Fibroblast of skin of left quadriceps (primary cell): ENCODE measurements at places on chromosomes 16 and 17.
A peak's percentile ranks its signal among the peaks of the same experiment; 100 is the strongest.

DNA sequence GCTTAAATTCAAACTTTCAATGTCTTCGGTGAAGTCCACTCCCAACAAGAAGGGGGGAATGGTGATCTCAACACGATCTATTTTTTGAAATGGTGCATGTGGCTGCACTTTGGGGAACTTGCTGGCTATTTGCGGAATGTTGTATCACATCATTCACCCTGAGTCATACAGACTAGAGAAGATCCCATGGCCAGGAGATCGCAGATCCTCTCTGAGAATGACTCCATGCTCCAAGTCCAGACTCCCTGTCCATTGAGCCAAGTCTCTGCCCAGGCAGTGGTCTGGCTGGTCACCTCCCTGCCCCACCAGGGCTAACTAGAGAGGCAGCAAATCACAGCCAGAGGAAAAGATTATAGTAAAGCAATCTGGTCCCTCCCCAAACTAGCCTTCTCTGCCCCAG, 120.6 kb downstream of the XYLT1 start:
- DNase-seq: no peak

DNA sequence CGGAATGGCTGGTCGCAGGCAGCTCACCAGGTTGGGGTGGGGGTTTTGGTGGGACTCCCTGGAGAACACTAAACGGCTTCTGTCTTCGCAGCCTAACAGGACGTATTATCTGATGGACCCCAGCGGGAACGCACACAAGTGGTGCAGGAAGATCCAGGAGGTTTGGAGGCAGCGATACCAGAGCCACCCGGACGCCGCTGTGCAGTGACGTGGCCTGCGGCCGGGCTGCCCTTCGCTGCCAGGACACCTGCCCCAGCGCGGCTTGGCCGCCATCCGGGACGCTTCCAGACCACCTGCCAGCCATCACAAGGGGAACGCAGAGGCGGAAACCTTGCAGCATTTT, 59.7 kb downstream of the PDPK1 start:
- no peak for DNase-seq

GRCh38 chr17:41402161-41402560, 4.8 kb upstream of the KRT31 start:
- DNase-seq: no peak

- DNase-seq: no peak
Measured at GRCh38 chr17:80706463-80706867, 161.8 kb downstream of the RPTOR start.

DNA sequence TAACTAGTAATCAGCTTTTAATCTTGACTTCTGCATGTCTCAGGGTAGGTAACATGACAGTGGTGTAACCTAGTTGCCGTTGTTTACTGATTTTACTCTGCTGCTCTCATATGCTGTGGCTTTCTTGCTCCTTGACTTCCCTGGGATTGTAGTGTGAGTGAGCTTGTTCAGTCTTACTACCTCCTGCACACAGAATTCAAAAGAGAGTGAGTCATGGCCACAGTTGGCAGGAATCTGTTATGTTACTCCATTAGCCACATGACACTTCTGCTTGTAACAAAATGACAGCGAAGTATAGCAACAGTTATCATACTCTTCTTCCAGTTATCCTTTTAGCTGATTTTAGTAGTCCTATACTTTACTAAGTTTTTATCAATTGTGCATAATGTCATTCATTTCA, 18.8 kb downstream of the TNRC6A start:
- peak; percentile 64 for DNase-seq

DNA sequence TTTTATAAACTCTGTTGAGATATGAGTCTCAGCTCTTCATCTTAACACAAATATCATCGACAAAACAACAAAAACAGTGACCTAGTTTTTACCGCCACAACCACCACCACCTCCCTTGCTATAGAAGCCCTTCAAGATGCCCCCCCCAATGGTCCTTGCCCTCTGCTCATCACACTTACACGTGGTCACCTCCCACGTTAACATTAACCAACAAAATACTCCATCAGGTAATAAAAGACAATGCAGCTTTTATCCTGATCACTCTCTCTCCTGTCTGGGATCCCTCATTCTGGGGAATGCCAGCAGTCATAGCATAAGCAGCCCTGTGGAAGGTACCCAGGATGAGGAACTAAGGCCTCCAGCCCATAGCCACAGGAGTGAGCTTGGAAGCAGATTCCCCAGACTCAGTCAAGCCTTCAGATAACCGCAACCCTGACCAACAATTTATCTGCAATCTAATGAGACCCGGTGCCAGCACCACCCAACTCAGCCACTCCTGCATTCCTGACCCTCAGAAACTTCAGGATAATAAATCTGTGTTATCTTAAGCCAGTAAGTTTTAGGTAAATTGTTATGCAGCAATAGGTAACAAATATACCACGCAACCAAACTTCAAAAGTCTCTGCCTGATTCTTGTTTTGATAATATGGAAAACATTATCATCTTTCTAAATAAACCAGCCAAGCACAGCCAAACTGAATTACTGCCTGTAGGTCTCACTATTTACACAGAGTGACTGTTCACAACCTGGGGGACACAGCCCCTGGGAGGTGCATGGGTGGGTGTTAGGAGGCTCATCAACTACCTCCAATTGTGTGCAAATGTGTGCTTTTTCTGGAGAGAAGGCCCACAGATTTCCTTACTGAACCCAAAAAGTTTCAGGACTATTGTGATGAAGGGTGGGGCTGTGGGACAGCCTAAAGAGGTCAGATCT, 6.1 kb downstream of the PECAM1 start:
- DNase-seq: no peak

DNA sequence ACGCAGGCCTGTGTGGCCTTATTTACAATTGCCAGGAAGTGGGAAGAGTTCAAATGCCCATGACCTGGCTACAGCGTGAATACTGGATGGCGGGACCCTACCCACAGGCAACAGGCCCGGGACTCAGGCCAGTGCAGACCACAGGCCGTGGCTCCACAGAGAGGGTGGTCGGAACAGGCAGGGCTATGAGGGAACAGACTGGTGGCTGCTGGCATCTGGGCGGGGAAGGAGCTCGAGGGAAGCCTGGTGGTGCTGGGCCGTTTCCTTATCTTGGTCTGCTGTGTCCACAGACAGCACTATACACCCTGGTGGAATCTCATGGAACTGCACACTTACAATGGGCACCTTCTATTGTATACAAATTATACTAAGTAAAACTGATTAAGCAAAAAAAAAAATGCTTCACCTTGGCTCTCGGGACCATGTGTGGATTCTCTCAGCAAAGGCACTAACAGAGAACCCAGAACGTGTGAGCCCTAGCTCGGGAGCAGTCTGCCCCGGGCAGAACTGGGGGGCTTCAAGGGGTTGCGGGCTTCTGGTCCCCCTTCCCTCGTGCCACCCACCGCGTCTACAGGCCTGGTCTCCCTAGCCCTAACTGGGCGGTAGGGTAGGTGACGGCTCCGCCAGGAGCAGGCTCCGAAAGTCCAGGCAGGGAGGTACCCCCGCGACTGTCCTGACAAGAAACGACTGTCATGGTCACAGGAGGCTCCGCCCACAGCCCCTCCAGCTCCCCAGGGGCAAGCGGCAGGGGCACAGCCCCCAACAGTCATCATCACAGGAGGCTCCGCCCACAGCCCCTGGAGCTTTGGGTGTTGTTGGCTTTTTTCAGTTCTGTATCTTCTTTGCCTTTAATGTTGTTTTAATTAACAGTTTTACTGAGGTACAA, 21.8 kb downstream of the CEP131 start:
- peak; percentile 13 for DNase-seq

DNA sequence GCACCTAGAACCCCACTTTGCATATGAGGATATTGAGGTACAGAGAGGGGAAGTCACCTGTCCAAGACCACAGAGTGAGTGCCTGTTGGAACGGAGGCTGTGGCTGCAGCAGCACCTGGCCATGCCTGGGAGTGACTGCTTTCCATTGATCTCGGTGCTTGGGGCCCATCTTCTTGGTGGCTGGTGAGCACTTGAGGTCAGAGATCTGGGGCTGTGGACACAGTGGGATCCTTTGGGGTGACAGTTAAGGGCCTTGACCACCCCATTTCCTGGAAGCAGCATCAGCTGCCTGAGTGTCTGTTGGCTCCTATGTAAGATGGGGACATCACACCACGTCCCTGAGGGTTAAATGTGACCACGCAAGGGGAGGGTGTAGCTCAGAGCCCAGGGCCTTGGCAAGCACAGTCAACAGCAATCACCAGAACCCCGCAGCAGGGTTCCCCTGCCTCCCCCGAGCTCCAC, 111.7 kb downstream of the IRF8 start:
- DNase-seq: no peak

DNA sequence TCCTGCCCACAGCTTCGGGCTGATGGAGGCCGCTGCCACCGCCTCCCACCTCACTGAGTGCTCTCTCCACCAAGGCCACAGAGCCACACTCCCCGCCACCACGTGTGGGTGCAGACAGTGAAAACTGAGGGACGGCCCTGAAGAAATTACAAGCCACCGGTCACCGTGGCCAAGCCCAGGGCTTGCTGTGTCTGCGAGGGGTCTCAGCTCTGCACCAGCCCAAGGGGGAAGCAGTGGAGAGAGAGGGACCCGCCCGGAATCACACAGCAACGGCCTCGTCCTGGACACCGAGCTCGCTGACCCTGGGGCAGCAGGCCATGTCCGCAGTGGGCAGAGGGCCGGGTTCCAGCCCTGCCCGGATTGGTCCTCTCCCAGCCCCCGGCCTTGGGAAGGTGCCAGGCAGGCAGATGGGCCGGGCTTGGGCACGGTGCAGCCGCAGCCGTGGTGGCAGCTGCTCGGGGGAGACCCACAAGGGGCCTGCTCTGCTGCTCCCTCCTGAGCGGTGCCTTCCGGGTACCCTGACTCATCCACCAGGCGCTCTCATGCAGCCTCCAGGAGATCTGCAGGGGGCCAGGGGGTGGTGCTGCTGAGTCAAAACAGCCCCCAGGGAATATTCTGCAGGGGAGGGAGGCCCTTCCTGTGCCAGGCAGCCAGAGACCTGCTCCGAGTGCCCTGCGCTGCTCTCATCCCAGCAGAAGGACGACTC, 52.0 kb downstream of the CBFA2T3 start:
- peak; percentile 74 for DNase-seq

DNA sequence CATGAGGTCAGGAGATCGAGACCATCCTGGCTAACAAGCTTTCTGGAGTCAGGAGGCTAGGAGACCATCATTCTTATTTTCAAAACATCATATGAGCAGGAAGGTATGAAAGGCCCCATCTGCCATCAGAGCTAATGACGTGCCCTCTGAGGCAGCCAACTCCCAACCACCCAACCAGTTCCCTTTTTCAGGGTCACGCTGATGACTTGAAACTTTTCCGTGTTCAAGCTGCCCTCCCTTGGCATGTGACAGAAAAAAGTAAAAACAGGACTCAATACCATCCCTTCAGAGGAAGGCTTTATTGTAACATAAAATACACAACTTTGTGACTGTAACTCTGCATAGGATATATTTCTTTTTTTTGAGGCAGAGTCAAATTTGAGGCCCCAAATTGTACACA, 4.6 kb upstream of the GHDC start:
- DNase-seq: no peak

DNA sequence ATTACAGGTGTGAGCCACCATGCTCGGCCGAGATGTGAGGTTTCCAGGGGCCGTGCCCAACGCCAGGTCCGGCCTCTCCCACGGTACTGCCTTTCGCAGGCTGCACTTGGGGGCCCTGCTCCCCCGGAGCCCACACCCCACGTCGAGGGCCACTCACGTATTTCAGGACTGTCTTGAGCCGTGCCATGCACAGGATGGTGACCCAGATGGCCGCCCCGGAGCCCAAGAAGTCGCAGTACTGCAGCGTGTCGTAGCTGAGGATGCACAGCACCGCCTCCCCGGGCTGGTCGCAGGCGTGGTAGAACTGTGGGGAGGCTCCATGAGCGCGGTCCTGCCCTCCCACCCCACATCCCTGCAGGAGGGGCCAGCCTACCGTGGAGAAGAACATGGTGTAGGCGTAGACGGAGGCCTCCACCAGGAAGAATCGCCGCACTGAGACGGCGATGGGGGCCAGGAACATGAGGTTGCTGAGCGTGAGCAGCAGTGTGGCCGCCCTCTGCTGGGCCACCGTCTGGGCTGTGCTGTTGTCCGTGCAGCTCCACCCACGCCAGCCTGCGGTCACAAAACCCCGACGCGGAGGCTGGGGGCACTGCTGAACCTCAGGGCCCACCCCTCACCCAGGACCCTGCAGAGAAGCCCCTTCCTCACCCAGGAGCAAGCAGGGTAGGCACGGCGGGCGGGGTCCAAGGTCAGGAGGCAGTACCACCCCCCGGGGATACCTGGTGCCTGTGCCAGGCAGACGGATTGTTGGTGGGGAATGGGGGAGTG, 3.7 kb upstream of the MRPL28 start:
- DNase-seq: no peak

- no peak for DNase-seq
Measured at GRCh38 chr17:78529871-78530670, 47.1 kb downstream of the DNAH17 start.

DNA sequence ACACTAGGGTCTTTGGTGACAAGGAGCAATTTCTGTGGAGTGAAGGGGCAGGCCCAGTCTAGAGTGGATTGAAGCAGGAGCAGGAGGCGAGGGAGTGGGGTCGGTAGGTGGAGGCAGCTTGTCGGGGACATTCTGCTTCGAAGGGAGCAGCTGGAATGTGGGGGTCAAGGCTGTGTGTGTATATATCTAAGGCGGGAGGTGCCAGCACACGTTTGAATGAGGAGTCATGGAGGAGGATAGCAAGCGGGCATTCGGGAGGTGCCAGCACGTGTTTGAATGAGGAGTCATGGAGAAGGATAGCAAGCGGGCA, 17.7 kb downstream of the NT5M start:
- no peak for DNase-seq

GRCh38 chr17:45966606-45967280, 32.3 kb upstream of the STH start:
- no peak for DNase-seq

GRCh38 chr17:32523017-32523680, 36.4 kb downstream of the CDK5R1 start:
- DNase-seq: no peak

GRCh38 chr16:67857547-67858233, 10.2 kb upstream of the CENPT start:
- DNase-seq: peak; percentile 22

- no peak for DNase-seq
Measured at GRCh38 chr16:88726981-88727380, 20.7 kb downstream of the CTU2 start.

DNA sequence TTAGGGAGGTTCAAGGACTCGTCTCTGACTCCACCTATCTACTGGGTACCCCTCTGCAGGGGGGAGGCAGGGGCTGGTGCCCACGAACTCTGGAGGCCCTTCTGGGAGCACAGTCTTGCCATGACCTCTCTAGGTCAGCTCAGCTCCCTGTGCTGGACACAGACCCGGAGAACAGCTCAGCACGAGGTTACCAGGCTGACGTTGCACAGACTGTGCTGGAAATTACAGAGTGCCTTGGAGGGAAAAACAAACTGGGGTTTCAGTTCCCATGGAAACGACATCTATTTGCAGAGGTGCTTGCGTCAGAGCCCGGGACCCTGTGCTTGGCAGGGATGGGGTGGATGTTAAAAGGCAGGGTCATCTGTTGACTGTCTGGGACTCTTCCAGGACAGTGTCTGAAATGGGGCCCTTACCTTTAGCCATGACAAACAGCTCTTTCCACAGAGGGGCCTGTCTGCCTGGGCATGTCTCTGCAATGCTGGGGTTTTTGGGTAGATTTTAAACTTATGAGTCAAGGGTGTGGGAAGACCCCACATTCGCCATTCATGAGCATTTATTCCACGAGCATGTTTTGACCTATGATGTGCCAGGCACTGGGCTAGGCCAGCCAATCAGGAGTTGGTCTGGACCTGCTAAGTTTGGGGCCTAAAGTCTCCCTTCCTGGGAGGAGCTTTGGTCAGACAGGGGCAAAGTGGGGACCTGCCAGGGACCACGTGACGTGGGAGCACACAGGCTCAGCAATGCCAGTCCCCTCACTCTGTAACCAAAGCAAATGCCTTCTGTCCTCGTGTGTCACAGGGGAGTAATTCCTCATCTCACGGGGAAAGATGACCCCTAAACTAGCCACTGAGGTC, 22.5 kb downstream of the CCR7 start:
- DNase-seq: peak; percentile 59
